ENCODE measurements at places on chromosomes 16 and 17.

DNA sequence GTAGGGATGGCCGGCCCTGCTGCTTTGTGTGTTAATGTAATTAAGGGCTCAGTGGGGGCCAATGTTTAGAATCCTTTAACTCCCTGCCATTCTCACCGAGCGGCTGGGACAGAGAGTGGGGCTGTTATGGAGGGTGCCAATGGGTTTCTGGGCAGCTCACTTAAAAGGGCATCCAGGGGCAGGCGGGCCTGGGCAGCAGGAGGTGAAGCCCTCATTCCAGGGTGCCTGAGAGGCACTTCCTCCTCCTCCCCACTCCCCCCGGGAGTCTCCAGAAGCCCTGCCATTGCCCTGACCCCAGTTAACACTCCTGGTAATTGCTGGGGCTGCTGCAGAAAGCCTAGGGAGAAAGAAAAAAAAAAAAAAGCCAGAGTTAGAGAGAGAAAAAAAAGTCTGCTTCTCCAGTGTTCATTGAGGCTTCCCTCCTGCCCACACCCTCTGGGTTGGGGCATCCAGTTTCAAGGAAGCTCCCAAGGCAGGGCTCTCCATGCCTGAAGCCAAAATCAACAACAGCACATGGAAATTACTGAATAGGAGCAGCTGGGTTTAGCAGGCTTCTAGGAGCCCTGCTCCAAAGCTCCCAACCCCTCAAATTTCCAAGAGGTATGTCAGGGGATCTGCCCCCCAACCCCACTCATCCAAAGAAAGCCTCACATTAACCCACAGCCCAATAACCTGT is 28.0 kb downstream of the CUEDC1 start:
- DNase-seq = no peak

DNA sequence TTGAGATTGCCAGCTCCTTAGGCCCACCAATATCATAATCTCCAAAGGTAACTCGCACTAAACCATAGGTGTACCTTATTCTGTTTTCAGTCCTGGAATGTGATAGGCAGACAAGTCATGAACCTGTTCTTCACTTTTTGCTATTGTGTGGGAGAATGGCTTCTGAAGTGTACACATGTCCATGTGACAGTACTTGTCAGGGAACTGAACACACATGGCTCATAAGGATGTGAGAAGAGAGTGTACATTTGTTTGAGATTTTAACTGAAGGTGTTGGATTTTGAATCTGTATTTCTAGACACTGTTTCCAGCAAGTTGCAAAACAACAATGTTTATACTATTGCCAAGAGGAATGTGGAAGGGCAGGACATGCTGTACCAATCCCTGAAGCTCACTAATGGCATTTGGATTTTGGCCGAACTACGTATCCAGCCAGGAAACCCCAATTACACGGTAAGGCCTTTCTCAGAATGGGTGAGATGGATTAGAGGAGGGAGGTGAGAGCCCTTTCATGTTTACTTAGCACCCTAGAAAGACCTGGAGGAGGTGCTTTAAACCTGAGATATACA is 14.5 kb upstream of the RASL10B start:
- no peak for DNase-seq

DNA sequence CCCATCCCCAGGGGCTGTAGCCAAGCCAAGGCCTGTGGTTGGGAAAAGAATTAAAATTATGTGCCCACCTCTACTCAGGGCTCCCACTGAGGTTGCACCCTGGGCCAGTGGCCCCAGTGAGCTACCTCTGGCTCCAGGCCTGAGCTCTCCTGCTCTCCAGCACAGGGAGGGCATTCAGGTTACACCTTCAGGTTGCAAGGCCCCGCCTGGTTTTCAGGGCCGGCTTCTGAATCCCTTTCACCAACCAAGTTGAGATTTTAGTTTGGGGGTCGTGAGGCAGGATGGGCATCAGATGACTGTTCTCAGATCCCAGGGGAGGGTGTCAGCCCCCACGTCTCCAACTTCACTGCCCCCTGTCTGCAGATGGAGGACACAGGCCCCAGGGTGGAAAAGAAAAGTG is 8.0 kb upstream of the KATNB1 start:
- DNase-seq = no peak

GRCh38 chr17:17872547-17873345 is 36.0 kb upstream of the SREBF1 start:
- no peak for DNase-seq

DNA sequence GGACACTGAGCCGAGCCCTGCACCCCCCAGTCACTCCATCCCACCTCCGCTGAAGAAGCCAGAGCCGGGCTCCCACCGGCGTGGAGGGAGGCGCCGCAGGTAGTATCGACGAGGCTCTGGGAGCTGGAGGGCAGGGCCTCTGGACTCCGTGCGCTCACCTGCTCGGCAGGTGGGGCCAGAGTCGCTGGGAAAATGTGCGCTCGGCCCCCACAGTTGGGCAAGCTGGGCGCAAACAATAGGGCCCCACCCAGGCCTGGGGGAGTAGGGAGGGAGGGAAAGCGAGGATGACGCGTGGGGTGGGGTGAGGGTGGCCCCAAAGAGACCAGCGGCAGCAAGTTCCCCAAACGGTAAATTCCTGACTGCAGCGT is 668 bp downstream of the JUP start:
- no peak for DNase-seq
